ENCODE measurements at places on chromosomes 12 and 14. TPM values are rescaled to one million over a fixed set of nuclear protein-coding genes. Genes with fewer than 3 reads are reported as not detected.

Gene PLEKHG7
- not detected for total RNA-seq

DNA sequence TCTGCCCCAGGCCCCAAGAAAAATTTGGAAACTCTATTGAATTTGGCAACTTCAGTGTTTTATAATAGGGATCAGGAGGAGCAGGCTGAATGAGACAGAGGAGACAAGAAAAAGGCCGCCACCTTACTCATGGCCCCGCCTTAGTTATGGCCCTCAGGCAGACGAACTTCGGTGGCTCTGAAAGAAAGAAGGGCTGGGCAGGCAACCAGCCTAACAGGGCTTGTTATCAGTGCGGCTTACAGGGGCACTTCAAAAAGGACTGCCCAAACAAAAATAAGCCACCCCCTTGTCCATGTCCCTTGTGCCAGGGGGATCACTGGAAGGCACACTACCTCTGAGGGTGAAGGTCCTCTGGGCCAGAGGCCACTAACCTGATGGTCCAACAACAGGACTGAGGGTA is 146.3 kb upstream of the ATF7IP start:
- no peak overlapping the region for H3K27ac ChIP-seq
- peaks cover 20% of the 10 kb centered on the region for H3K36me3 ChIP-seq
- H3K4me1 ChIP-seq, result peaks cover 31% of the 10 kb centered on the region
- no peak for DNase-seq
- no peak overlapping the region for H3K4me3 ChIP-seq

DNA sequence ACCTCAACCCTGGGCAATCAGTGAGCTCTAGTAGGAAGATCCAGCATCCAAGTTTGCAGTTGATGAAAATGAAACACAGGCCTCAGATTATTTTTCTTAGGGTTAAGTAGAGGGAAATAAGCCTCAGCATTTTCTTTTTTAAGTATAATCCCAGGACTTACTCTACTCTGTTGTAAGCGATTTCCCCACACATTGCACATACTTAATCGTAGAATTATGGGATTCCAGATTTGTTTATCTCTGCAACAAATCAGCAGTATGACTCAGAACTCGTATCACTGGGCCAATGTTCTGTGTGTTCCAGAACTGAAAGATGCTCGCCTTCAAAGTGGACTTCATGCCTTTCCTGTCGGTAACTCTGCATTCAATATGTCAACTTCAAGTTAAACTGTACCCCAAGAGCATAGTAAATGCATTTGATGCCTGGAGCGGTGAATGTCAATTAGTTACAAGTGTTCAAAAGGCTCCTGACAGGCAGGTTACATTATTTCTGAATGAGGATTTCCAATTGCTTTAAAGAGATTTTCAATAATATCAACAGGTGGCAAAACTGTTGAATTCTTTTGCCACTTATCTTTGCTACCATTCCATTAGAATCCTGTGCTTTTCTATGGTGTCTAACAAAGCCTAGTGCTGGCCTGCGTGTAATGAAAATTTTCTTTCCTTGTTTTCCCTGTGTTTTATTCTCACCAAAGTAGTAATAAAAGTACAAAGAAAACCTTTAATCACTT is 323.8 kb upstream of the SYT1 start:
- no peaks in the 10 kb centered on the region for H3K27me3 ChIP-seq
- DNase-seq, result no peak
- H3K4me3 ChIP-seq, result no peak overlapping the region
- H3K27ac ChIP-seq, result no peak overlapping the region
- H3K4me1 ChIP-seq, result no peaks in the 10 kb centered on the region

Gene CCDC38
- total RNA-seq, result 0.63 TPM

GRCh38 chr14:71582705-71583104 is 349.5 kb upstream of the RGS6 start:
- H3K4me1 ChIP-seq, result peaks cover 18% of the 10 kb centered on the region
- no peak overlapping the region for H3K4me3 ChIP-seq
- no peak overlapping the region for H3K27ac ChIP-seq

GRCh38 chr14:104816616-104816884 is 15.6 kb downstream of the ZBTB42 start:
- no peaks in the 10 kb centered on the region for H3K36me3 ChIP-seq
- no peaks in the 10 kb centered on the region for H3K27me3 ChIP-seq
- DNase-seq, result no peak
- peak overlapping the region; percentile 96 for H3K27ac ChIP-seq
- H3K4me1 ChIP-seq, result peaks cover 29% of the 10 kb centered on the region
- peak overlapping the region; percentile 85 for H3K4me3 ChIP-seq

Gene VRTN
- total RNA-seq, result not detected

Gene SMARCD1
- 91.0 TPM for total RNA-seq

Gene MANSC4
- total RNA-seq, result not detected

Gene GPR65
- total RNA-seq, result 24.6 TPM

DNA sequence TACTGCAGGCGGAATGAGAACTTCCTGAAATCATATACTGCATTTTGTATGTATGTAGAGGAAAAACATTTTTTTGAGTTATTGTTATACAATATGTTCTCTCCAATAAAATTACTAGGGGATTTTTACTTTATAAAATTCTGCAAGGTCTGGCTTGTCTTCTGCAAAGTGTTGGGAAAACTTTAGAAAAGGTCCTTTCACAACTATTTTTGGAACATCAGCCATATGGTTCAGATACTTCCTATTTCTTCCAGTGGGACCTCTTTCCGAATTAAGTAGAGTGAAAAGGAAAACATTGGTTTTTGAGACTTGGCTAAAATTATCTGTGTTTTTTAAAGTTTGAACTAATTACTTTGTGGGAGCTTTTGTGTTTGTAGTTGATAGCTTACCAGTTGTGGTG is 52.7 kb downstream of the DAAM1 start:
- no peak overlapping the region for H3K27ac ChIP-seq
- no peak overlapping the region for H3K4me3 ChIP-seq
- no peaks in the 10 kb centered on the region for H3K27me3 ChIP-seq
- no peak for DNase-seq

DNA sequence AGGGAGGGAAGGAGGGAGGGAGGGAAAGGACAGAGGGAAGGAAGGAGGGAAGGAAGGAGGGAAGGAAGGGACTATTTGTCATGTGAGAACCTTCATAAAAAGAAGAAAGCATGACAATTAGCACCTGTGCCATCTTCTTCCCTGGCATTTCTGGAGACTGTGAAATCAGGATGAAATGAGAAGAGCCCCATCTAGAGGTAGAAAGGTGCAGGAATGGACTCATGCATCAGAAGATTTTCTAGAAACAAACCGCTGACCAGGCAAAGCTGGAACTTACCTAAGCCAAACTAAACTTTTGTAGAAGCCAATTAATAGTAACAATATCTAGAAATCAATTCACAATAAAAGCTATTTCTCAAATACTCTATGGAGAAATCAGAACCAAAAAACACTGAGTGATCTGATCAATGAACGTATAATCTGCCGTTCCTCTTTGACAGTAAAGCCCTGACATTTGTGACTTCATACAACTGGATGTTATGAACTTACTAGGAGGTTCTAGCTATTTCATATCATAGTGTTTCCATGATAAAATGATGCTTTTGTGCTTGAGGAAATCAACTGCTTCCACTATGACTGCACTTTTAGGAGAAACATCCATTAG is 24.4 kb upstream of the CRACR2A start:
- H3K36me3 ChIP-seq, result peaks cover 3% of the 10 kb centered on the region
- H3K4me3 ChIP-seq, result no peak overlapping the region
- peaks cover 5% of the 10 kb centered on the region for H3K4me1 ChIP-seq
- no peaks in the 10 kb centered on the region for H3K27me3 ChIP-seq

Gene COX8C
- total RNA-seq, result not detected

Gene GUCY2C
- total RNA-seq, result not detected

- DNase-seq, result no peak
- H3K36me3 ChIP-seq, result peaks cover 1% of the 10 kb centered on the region
- no peak overlapping the region for H3K27ac ChIP-seq
- no peaks in the 10 kb centered on the region for H3K27me3 ChIP-seq
Measured at GRCh38 chr12:111578971-111579340, 20.2 kb downstream of the ATXN2 start.

Gene CAPRIN2
- total RNA-seq, result 24.6 TPM

Gene SERPINA3
- not detected for total RNA-seq

GRCh38 chr14:31127690-31128089 is 79.9 kb downstream of the HECTD1 start:
- H3K27ac ChIP-seq, result no peak overlapping the region
- H3K27me3 ChIP-seq, result no peaks in the 10 kb centered on the region
- H3K36me3 ChIP-seq, result peaks cover 32% of the 10 kb centered on the region
- peaks cover 32% of the 10 kb centered on the region for H3K4me1 ChIP-seq

DNA sequence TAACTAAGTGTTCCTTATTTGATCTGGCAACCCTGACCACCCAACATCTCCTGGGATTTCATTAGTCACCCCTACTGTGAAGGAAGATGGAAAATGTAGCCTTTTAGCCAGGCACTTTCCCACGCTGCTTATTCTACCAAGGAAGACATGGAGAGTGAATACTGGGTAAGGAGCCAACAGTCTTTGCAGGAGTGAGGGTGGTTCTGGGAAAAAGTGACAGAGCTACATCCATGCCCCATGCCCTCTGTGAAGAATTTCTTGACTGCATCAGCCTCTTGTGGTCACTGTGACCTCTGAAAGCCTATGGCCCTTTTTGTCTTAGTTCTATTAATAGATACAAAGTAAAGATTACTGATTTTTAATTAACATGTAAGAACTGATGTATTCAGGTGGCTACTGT is 196.0 kb upstream of the EEA1 start:
- no peak overlapping the region for H3K4me3 ChIP-seq
- no peak for DNase-seq
- H3K27ac ChIP-seq, result no peak overlapping the region
- H3K4me1 ChIP-seq, result no peaks in the 10 kb centered on the region
- no peaks in the 10 kb centered on the region for H3K27me3 ChIP-seq

Gene DNAH10
- 0.44 TPM for total RNA-seq

Gene ZFHX2
- total RNA-seq, result 1.9 TPM

Gene KRR1
- total RNA-seq, result 80.1 TPM

Gene SIX4
- total RNA-seq, result 0.17 TPM

Gene ADIPOR2
- total RNA-seq, result 43.5 TPM

GRCh38 chr14:61110316-61111082 is 129.5 kb downstream of the SLC38A6 start:
- no peak overlapping the region for H3K4me3 ChIP-seq
- H3K4me1 ChIP-seq, result no peaks in the 10 kb centered on the region
- H3K27ac ChIP-seq, result no peak overlapping the region
- H3K36me3 ChIP-seq, result peaks cover 5% of the 10 kb centered on the region

GRCh38 chr12:212715-213526 is 1.0 kb downstream of the SLC6A12 start:
- no peak for DNase-seq
- H3K4me1 ChIP-seq, result no peaks in the 10 kb centered on the region
- H3K36me3 ChIP-seq, result no peaks in the 10 kb centered on the region
- H3K4me3 ChIP-seq, result no peak overlapping the region
- no peak overlapping the region for H3K27ac ChIP-seq
- peaks cover 49% of the 10 kb centered on the region for H3K27me3 ChIP-seq

Gene ZNF740
- 49.5 TPM for total RNA-seq

Gene KCNA1
- total RNA-seq, result 0.05 TPM

DNA sequence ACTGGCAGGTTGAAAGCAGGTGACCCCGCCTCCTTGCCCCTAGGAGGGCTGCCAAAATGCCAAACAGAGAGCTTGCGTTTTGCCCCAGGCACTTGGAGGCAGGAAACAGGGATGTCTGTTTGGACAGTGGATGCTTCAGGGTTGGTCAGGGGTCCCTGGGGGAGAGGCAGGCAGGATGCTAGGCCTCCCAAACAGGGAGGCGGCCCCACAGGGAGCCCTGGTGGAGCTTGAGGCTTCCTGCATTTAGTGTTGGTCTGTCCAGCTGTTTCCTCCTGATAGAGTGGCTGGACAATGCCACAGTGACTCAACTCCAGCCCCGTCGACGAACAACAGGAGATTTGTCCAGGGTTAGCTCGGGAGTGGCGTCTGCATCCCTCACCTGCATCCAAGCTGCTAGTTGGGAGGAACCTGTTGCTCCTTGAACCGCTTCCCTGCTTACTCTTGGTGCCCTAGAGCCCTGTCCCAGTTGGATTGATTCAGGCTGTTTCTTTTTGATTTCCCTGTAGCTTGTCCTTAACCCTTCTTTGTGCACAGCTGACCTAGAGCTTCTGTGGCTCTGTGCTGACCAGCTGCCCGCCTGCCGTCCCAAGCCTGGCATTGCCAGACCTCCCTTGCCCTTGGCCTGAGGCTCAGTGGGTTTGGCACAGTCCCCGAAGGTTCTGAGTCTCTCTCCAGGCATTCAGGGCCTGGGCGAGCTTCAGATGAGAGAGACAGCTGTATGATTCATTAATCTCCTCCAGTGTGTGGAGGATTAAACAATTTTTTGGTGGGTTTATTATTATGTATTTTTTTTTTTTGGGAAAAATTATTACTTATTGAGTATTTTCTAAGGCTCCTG is 45.9 kb downstream of the TSPAN9 start:
- peaks cover 19% of the 10 kb centered on the region for H3K27me3 ChIP-seq
- H3K27ac ChIP-seq, result no peak overlapping the region
- H3K4me3 ChIP-seq, result no peak overlapping the region
- no peaks in the 10 kb centered on the region for H3K36me3 ChIP-seq
- H3K4me1 ChIP-seq, result peaks cover 21% of the 10 kb centered on the region

DNA sequence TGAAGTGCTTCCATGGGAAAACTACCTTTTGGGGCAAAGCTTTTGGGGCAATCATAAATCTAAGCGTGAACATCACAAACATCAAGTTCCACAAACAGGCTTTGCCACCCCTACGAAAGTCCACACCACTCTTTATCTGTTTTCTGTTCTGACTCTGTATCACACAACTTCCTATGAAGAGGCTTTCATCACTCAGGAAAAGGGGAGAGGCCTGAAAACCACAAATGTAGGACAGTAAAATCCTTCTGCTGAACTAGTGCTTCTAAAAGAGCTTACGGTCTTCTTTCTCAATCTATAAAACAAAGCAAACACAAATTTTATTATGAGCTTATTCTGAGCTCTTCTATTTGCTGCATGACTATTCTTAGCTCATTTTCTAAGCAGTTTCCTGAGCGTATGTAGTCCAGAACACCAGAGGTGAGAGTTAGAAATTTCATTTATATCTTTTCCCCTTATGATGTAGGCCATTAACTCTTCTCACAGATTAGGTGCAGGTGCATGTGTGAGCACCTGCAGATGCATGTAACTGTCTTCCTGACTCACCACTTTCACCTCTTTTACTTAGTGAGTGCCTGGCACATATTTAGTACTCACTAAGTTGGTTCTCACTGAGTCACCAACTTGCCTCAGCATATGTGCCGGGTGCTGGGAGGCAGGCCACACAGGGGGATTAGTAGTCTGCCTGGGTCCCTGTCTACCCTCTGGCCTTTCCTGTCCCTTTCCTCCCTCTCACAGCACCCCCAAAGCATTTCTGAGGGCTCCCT is 32.9 kb upstream of the SYCP3 start:
- DNase-seq, result no peak
- H3K4me1 ChIP-seq, result peaks cover 13% of the 10 kb centered on the region
- H3K27ac ChIP-seq, result peak overlapping the region; percentile 75
- peaks cover 4% of the 10 kb centered on the region for H3K36me3 ChIP-seq

GRCh38 chr14:73888971-73889370 is 2.3 kb downstream of the ZNF410 start:
- H3K27me3 ChIP-seq, result no peaks in the 10 kb centered on the region
- no peak for DNase-seq
- peaks cover 8% of the 10 kb centered on the region for H3K36me3 ChIP-seq
- peak overlapping the region; percentile 100 for H3K27ac ChIP-seq
- H3K4me3 ChIP-seq, result peak overlapping the region; percentile 97

GRCh38 chr14:94127330-94127729 is 2.1 kb downstream of the IFI27L2 start:
- no peak overlapping the region for H3K27ac ChIP-seq
- no peak for DNase-seq
- H3K36me3 ChIP-seq, result no peaks in the 10 kb centered on the region
- no peaks in the 10 kb centered on the region for H3K27me3 ChIP-seq

Data from activated T-cell treated with anti-CD3 and anti-CD28 coated beads, Interleukin-2, amount 50 U/mL, for 72 hours (primary cell).